Fibroblast of lung (primary cell): ENCODE measurements at places on chromosomes 7 and 10. TPM values are rescaled to one million over a fixed set of nuclear protein-coding genes. Genes with fewer than 3 reads are reported as not detected.

GRCh38 chr7:91320366-91321078, 56.3 kb downstream of the FZD1 start:
- DNase-seq: no peak

GRCh38 chr7:49001610-49002033, 77.3 kb downstream of the CDC14C start:
- no peak for DNase-seq

- no peak for DNase-seq
Observed at GRCh38 chr7:108103558-108104298, 26.4 kb downstream of the LAMB4 start.

GRCh38 chr10:3487228-3487627, 297.8 kb downstream of the KLF6 start:
- no peak for DNase-seq

- peak; percentile 45 for DNase-seq
Observed at GRCh38 chr10:124612611-124613498, 131.3 kb downstream of the FAM53B start.

The HOXA2 gene
- 2.3 and 2.6 TPM in 2 replicates for polyA plus RNA-seq
